ENCODE measurements at places on chromosomes 11 and 22.

DNA sequence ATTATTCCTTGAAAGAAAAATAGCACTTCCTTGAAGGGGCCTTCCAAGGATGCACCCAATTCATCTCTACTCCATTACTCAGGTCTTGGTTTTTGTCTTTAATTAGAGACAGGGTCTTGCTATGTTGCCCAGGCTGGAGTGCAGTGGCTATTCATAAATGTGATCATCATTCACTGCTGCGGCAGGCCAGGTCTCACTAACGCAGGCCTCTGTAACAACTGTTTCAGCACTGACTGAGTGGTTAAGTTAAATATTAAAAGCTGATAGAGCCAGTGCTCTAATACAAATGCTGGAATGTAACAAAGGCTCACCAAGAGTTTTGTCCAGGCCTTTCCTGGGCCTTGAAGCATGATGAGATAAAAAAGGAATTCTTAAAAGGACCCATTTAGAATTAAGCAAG is 61.4 kb upstream of the GNAZ start:
- DNase-seq = no peak

GRCh38 chr11:131982154-131982553 is 611.7 kb downstream of the NTM start:
- no peak for DNase-seq

- no peak for DNase-seq
Observed at GRCh38 chr22:40183029-40183581, 5.4 kb downstream of the TNRC6B start.

DNA sequence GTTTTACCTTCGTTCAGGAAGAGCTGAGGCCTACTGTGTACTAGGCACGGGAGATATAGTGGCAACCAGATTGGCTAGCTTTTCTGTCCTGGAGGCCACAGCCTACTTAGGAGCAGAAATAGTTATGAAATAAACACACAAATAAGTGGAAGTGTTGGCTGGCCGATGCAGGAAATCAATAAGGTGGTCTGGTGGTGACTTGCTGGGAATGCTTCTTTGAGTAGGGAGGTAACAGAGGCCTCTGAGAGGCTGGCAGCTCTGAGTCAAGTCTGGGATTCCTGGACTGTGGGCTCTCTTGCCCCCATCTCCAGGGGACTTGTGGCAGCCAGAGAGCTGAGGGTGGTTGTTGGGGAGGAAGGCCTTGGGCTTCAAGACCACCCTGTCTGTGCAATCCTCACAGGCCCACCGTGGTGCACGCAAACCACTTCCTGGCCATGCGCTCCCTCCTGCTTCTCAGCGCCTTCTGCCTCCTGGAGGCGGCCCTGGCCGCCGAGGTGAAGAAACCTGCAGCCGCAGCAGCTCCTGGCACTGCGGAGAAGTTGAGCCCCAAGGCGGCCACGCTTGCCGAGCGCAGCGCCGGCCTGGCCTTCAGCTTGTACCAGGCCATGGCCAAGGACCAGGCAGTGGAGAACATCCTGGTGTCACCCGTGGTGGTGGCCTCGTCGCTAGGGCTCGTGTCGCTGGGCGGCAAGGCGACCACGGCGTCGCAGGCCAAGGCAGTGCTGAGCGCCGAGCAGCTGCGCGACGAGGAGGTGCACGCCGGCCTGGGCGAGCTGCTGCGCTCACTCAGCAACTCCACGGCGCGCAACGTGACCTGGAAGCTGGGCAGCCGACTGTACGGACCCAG is 4.1 kb downstream of the SERPINH1 start:
- DNase-seq = no peak

DNA sequence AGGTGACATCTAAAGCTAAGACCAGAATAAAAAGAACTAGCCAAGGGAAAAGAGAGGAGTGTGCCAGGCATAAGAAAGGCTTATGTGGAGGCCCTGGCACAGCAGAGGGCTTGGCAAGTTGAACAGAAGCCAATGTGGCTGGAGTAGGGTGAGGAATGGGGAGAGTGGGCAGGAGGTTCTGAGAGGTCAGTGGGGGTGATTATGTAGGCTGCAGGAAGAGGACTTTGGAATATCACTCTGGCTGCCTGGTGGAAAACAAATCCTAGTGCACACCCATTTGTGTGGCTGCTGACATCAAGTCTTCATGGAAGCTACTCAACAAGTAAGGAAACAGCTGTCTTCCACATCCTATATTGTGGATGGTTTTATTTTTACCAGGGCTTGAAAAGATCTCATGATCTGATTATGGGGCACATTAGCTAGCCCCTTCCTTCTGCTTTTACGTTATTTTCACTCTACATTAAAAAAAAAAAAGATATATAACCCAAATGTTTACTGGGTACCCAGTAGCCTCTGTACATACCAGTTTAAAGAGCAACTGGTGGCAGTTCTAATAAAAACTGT is 3.4 kb downstream of the MRPL16 start:
- no peak for DNase-seq

DNA sequence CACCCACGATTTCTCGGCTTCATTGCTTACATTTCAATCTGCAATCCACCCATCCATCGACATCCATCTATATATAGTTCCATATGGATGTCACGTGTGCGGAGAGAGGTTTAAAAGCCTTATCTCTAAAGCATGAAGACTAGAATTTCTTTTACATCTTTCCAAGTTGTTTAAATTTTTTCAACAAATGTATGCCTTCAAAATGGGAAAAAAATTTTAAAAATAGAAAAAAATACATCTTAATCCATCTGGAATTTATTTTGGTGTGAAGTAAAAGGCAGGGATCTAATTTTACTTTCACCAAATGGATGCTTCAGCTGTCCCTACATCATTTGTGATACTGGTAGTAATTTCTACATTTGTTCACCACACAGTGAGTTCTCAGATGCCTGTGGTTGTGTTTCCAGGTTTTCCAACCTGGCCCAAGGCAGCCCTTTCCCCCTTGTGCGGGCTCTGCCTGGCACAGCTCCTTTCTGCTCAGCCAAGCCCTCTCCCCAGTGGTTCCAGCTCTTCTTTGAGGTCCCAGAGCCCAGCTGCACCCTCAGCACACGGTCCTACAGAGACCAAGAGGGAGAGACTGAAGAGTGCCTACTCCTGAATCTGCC is 37.6 kb upstream of the KLHL35 start:
- DNase-seq = peak; percentile 2

DNA sequence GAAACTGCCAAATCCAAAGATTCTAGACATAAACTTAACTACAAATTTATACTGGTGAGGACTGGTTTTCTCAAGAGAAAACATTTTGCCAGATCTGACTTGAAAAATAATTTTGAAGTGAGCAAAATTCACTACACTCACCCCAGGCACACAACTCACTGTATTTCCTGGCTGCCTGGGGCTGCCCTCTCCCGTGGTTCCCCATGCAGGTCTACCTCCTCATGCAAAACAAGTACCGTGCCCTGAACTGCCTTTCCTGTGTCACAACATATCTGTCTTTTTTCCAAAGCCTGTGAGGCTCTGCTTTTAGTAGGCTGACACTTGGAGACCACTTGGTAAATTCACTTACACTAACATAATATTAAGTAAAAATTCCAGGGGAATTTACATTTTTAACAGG is 76.4 kb downstream of the LIF start:
- no peak for DNase-seq

DNA sequence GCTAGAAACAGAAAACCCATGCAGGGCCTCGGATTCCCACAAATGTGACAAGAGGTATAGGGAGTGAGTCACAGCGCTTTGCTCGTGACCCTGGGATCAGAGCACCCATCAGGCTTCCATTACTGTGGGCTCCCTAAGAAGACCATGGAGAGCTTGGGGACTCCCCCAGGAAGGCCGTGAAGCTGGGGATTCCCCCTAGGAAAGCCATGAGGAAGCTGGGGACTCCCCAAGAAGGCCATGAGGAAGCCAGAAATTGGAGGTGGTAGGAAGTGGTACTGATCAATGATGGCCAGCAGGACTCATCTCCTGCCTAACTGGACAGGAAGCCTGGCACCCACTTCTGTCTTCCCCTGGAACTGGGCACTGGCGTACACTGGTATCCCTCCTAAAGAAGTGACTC is 10.1 kb upstream of the DCPS start:
- DNase-seq = no peak

DNA sequence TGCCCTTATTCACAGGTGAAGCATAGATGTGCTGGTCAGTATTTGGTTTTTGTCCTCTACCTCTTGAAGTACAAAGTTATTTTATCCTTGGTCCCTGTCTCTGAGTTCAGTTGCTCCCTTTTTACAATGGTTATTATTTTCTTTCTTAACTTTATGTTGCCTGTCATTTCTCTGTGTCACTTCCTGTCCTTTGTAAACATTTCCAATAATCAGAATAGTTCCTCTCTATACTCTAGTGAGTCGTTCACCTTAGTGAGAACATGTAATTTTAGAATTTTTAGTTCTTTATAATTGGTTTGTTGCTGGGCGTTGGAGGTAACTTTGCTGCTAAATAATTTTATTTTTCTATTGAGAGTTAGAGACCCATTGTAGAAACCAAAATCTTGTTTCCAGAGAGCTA is 16.0 kb downstream of the CSTPP1 start:
- no peak for DNase-seq

GRCh38 chr22:17965538-17966402 is 58.6 kb downstream of the MICAL3 start:
- no peak for DNase-seq

GRCh38 chr11:6992026-6992425 is 28.1 kb downstream of the ZNF214 start:
- DNase-seq = no peak

- no peak for DNase-seq
Observed at GRCh38 chr11:45897556-45897955, 9.5 kb downstream of the FREY1 start.

DNA sequence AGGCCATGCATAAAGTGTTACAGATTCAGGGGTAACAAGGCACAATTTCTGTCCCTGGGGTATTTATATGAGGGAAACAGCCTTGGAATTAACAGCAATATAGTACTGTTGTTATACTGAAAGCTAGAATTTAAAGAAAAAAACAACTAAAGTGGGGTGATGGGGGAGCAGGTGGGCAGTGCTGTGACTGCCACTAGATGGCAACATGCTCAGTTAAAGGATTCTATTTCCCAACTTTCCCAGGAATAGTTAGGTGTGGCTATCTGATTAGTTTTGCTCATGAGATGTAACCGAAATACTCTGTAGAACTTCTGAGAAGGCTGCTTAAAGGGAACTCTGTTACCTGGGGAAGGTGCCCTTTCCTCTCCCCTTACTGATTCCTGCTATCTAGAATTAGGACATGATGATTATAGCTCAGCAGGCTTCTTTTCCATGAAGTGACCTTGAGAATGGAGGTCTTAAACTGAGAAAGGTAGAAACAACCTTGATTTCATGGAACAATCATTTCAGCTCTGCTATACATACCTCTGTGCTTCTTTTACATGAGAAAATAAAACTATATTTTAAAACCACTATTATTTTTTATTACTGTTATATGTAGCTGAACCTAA is 102.6 kb downstream of the RELT start:
- peak; percentile 24 for DNase-seq

DNA sequence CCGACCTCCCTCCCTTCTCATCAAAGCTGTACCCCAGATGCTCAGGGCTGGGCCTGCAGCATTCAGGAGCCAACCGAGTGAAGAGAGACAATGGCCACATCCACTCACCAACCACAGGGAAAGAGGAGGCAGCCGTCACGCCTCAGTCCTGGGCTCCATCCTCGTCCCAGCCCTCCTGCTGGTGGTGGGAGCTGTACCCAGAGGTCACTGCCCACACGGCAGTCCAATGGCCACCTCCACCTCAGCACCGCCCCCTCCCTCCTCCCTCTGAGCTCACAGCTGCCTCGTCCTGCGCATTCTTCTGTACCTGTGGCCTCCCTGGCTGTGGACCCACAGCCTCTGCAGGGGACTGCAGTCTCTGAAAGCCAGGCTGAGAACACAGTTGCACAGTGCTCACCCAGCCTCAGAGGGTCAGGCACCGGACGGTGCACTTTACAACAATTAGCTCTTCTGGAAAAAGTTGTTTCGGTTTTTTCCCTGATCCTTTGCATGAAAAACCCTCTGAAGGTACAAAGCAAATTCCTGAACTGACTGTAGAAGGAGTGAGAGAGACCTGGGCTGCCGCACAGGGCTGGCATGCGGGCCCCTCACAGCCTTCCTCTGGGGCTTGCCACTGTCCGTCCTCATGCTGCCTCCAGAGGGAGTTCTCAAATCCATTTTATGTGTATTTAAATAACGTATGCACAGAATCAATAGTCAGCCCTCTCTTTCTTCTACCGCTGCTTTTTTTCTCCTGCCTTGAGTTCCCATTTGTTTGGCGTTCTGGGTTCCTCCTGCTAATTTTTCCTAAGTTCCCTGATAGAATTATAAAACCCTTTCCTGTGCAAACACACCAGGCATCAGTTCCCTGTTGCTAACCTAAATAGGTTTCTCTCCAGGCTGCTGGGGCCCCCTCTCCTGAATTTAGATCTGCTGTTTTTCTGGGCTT is 52.7 kb downstream of the PHF21B start:
- DNase-seq = no peak

- no peak for DNase-seq
Observed at GRCh38 chr11:36452236-36452940, 57.7 kb downstream of the TRAF6 start.

GRCh38 chr11:112628676-112629075 is 332.5 kb upstream of the NCAM1 start:
- DNase-seq = no peak

- DNase-seq = peak; percentile 45
Observed at GRCh38 chr11:119380827-119381180, 686 bp downstream of the USP2 start.

- DNase-seq = no peak
Observed at GRCh38 chr11:33658195-33658900, 42.3 kb downstream of the C11orf91 start.

DNA sequence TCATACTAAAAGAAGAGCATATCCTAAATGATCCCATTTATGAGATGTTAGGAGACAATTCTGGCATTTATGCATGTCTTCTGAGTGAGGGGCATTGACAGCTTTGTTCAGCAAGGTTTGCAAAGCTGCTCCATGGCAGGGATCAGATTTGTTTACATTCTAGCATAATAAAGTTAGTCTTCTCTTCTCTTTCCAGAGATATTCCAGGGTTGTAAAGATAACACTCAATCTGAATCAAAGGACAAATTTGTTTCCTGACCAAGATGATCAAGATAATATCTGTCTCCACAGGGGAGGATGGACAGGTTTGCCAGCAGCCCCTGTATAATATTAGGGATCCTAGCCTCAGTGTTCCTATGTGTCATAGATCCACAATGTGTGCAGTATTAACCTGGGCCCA is 77.5 kb upstream of the ZC3H12C start:
- DNase-seq = no peak

DNA sequence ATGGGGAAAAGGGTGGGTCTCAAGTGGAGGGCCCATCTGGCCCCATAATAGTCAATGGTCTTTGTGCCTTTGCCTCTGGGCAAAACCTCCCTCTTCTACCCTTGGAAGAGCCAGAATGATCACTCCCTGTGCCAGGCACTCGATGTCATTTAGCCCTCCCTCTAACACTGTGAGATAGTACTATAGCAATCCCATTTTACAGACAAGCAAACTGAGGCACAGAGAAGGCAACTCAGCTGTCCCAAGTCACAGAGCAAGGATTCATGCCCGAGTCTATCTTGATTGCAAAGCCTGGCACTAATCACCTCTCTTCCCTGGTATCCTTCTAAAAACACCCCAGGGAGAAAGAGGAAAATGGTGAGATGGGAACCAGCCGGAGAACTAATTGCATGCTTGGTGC is 76.4 kb downstream of the TP53I11 start:
- no peak for DNase-seq

Data from NCI-H82 (cell line).